ENCODE measurements at places on chromosomes 16 and 17. TPM values are rescaled to one million over a fixed set of nuclear protein-coding genes. Genes with fewer than 3 reads are reported as not detected.

VPS35L gene
- total RNA-seq: 55.1 TPM

DRC7 gene
- total RNA-seq: not detected

DNAI2 gene
- total RNA-seq: not detected

NOD2 gene
- not detected for total RNA-seq

ERN2 gene
- not detected for total RNA-seq

CRK gene
- total RNA-seq: 70.1 TPM

RPH3AL gene
- 4.0 TPM for total RNA-seq

NPIPA2 gene
- total RNA-seq: 0.58 TPM

UNC13D gene
- 0.70 TPM for total RNA-seq

FA2H gene
- not detected for total RNA-seq

VAT1L gene
- total RNA-seq: 1.3 TPM

SLC6A4 gene
- total RNA-seq: 2.3 TPM

P2RX5 gene
- 0.58 TPM for total RNA-seq

DHRS7C gene
- total RNA-seq: not detected

FOXF1 gene
- total RNA-seq: 1.1 TPM

NPB gene
- 1.1 TPM for total RNA-seq

CRHR1 gene
- not detected for total RNA-seq

C17orf75 gene
- 5.4 TPM for total RNA-seq

CACNG1 gene
- total RNA-seq: 0.51 TPM

GAS2L2 gene
- not detected for total RNA-seq

ZSCAN10 gene
- not detected for total RNA-seq

TSPAN10 gene
- total RNA-seq: 1.2 TPM

PGP gene
- 15.4 TPM for total RNA-seq

HSF5 gene
- total RNA-seq: not detected

RAMP2 gene
- 5.3 TPM for total RNA-seq

CCL4L2 gene
- total RNA-seq: not detected

Measured in pericardium fibroblast (primary cell).